ENCODE measurements at places on chromosomes 3 and 15.

DNA sequence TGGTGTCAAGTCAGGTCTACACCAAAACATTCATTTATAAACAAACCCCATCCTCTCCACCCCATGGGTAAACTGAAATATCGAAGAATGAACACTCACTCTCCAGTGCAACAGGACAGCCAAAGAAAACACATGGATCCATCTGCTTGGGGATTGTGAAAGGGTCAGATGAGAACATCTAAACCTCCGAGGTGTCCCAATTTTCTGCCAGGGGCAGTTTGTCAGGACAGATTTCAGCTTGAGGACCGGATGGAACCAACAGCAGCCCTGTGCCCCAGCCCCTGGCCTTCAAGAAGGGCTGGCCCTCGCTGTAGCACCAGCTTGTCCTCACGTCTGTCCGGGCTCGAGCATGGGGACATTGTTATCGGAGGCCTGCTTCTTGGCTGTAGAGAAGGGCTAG, 45.5 kb downstream of the PCSK6 start:
- no peak for DNase-seq

DNA sequence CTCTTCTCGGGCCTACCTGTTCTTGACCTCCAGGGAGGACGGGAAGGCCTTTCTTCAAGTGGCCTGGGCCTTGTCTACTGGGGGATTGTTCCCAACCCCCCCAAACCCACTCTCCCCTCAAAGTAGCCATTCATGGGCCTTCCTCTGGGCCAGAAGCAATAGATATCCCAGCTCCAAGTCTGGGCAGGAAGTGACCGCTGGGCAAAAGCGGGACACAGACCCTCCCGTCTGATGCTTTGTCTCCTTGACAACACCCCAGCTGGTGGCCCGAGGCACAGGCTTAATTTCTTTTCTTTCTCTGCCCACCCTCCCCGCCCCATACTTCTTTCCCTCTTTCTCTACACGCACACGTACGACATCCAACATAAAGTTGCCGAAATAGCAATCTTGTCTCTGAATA, 41.4 kb upstream of the FEZF2 start:
- DNase-seq = no peak

- no peak for DNase-seq
Observed at GRCh38 chr3:151087648-151088047, 2.2 kb downstream of the MED12L start.

DNA sequence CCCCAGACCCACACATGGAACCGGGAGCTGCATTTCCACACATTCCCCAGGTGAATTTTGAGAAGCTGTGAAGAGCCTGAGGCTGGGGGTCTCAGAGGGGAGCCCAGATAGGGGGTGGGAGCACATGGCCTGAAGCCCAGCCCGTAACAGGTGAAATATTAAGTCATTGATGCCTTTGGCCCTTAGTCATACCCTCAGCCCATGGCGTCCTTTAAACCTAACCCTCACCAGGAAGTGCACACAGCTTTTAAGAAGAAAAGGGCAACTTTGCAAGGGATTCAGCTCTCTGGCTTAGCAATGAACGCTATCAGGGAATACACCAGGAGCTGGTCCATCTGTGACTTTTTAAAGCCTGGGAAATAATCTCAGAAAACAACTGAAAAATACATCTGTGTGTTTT, 40.6 kb downstream of the WNT7A start:
- DNase-seq = no peak

DNA sequence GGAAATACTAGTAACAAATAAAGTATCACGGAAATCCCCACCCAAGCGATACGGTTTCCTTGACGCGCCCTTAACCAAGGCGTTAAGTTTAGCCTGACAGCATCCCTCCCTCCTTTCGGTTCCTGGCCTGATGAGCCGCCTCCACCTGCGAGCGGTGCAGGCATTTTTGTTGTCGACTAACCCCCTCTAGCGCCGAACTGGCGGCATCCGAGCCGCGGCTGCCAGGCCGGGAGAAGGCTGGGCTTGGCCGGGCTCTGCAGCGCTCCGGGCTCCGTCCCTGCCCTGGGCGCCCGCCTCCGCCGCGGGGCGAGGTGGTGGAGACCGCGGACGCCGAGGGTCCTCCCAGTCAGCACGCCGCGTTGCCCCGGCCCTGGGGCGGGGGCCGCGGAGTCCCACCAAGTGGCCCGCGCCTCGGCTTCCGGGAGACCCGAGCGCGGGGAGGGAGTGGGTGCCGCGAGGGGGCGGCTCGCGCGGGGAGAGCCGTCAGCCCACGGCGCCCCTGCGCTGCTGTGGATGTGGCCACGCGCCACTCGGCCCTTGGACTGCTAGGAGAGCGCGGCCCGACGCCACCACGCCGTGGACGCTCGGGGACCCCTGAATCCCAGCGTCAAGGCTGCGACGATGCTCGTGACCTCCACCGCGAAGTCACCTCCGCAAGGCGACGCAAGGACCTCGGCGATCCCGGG, 1.1 kb upstream of the EPHA6 start:
- DNase-seq = no peak

GRCh38 chr3:117303443-117303842, 593.9 kb downstream of the TUSC7 start:
- DNase-seq = no peak

- DNase-seq = no peak
Observed at GRCh38 chr15:66633041-66633937, 67.5 kb upstream of the LCTL start.

- DNase-seq = no peak
Observed at GRCh38 chr3:14492948-14493881, 46.9 kb downstream of the GRIP2 start.

- DNase-seq = no peak
Observed at GRCh38 chr3:59885101-59885500, 835.3 kb upstream of the CFAP20DC start.

- DNase-seq = no peak
Observed at GRCh38 chr15:70180186-70180875, 82.6 kb upstream of the TLE3 start.

DNA sequence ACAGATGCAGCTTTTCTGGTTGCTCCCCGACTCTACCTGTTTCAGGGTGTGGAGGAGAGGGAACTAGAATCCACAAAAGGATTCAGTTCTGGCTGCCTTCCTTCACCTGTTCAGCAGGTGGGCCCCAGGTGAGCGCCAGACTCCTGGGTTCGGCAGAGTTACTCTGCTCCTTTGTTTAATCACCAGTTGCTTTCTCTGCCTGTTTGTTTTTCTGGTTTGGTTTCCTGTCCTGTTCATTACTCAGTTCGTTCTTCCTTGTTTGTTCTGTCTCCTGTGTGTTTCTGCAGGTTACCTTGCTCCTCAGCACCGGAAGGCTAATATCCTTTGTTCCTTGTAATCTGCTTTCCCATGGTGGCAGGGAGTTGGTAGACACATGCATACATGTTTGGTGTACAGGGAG, 508.5 kb upstream of the ATP11B start:
- DNase-seq = no peak

DNA sequence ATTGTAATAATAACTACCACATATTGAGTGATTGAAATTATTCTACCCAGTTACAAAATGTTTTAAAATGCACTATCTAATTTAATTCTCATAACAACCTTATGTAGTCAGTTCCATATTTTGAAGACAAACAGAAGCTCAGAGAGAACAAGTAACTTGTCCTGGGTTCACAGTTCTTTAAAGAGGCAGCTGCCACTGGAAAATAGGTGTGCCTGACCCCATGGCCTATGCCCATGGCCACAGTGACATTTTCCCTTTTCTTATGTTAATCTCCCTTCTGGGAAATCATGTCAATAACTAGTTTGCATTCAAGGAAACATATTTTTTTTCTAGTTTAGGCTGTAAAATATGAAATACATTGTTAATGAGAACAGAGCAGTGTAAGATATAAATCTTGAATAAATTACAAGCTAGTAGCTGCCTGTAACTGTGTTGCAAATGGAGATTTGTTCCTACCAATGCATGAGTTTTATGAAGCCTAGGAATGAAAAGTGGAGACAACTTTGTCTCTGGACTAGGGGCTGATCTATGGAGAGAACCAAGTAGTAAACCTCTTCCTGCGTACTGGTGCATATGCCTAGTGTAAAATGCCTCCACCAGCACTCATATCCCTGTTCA, 1018.0 kb downstream of the NTRK3 start:
- no peak for DNase-seq

- DNase-seq = no peak
Observed at GRCh38 chr3:69787436-69788168, 48.3 kb downstream of the MITF start.

- DNase-seq = no peak
Observed at GRCh38 chr3:28743831-28744230, 395.2 kb upstream of the AZI2 start.

DNA sequence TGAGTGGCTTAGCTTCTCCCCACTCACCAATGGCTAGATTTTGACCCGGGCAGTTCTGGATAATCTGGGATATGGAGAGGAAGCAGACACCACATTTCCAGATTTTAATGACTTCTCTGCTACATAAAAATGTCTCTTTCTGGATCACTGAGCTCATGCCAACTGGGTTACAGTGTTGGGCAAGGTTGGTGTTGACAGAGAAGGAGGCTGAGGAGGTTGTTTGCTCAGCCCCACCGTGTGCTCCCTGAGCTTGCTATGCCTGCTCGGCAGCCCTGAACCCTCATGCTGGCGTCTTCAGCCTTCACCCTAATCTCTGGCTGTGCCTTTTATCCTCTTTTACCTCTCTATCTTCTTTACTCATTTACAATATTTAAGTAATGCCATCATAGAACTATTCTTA, 53.0 kb upstream of the KPNA4 start:
- no peak for DNase-seq

DNA sequence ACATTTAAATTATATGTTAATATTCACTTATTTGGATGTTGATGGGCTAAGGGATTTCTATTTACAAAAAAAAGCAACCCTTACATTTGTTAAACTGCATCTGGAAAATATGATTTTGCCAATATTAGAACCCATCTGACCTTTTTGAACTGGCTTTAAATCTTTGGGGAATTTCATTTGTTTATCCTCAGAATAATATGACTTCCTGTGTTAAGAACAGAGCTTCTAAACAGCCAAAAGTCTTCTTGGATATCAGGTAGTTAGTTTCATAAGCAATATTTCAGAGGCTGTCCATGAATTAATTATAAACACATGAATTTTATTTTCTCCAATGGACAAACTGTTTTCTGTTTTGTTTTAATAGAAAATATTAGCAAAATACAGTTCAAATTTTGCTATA, 301.9 kb upstream of the AGTR1 start:
- no peak for DNase-seq

DNA sequence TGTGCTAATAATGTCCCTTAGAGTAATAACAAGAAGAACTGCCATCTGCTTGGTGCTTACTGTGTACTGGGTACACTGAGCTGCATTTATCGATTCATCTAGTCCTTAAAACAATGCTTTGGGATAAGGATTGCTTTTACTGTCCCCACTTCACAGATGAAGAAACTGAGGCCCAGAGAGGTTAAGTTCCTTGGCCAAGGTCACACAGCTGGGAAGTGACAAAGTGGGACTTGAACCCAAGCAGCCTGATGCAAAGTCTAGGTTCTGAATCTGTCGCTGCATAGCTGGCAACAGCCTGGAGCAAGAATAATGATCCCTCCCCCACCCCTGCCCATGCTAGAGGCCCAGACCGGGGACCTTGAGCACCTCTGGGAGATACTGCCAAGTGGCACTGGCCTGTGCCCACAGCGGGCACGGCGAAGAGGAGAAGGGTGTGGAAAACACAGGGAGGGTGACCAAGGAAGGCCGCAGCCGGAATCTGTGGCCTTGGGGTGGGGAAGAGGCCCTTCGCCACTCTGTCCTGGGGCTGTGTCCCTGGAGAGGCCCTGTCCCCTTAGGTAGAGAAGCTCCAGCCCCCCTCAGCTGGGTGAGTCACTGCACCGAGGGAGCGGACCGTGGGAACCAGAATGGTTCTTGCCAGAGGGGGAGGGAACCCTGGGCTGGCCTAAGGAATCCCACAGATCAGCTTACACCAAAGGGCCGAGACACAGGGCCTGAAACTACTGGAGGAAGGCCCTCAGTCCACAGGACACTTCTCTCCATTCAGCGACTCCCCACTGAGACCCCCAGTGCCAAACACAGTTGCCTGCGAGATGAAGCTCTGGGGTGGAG, 3.5 kb downstream of the PLXND1 start:
- DNase-seq = no peak

GRCh38 chr15:61091289-61091616, 137.8 kb downstream of the RORA start:
- DNase-seq = no peak

DNA sequence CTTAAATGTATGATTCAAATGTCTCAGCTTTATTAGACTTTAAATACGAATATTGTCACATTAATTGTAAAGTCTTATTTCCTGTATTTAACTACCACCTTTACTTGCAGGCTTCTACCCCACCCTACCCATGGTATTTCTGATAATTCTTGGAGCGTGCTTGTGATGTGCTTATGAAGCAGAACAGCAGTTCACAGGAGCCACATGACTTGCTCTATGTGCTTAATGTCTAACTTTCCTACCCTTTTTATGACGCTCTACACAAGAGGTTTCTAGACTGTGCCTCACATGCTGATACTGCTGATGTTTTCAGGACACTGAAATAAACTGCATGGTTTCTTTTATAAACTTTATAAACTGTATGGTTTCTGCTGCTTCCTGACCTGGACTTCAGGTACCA, 553.5 kb upstream of the CCDC54 start:
- no peak for DNase-seq

DNA sequence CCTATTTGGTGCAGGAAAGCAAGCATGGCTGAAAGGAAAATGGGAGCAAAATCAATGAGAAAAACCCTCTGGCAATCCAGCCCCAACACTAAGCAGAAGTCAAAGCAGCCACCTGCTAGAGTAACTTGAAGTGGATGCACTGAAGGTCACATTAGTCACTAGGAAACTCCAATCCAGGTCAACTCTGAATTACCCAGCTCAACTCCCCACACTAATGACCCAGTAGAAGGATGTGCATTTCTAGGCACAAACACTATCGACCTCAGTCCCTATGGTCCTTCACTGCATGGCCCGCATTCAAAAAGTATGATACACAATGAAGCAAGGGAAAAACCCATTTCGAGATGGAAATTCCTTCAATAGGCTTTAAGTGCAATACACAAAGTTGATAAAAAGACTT, 80.6 kb downstream of the RAD18 start:
- DNase-seq = no peak

DNA sequence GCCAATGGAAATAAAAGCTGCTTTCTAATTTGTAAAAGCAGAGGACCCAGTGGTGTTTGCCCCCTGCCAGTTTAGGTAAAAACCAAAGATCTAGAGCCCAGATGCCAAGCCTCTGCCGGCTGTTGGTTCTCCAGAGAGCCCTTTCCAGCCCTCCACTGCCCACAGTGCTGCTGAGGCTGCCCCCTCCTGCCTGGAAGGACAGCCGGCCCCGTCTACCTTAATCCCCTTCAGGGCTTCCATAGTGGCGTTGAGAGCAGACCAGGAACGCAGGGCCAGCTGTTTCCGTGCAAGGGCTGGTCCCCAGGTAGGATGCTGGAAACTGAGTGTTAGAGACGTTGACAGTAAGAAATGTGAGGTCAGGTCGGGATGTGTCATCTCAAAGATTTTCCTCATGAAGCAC, 6.9 kb downstream of the ST8SIA2 start:
- DNase-seq = no peak

DNA sequence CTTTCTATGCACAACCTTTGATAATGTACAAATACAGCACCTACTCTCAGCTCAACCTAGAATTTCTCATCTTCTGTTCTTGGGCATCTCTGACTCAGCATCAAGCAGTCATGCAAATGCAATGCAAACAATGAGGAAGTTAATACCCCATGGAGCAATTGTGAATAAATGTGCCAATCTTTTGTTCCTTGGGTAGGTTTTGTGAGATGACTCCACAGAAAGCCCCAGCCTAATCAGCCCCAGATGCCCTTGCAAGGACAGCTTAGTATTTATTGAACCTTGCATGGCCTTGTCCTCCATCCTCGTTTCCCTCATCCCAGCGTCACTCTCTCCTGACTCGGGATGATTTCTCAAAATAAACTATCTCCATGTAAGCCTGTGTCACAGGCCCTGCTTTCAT, 494.7 kb upstream of the NECTIN3 start:
- no peak for DNase-seq

All from activated T-helper 1 cell treated with anti-CD3 and anti-CD28 coated beads, Interleukin-2, amount 50 U/mL, for 16 hours (primary cell).